Heart left ventricle (tissue), 16 donors: ENCODE measurements at places on chromosomes 2 and 18. TPM values are rescaled to one million over a fixed set of nuclear protein-coding genes. Genes with fewer than 3 reads are reported as not detected.

- no peaks in the 10 kb centered on the region for H3K36me3 ChIP-seq
- peak; percentile 47 for DNase-seq
- no peaks in the 10 kb centered on the region for H3K27me3 ChIP-seq
- H3K4me1 ChIP-seq, result peaks cover 14% of the 10 kb centered on the region
Observed at GRCh38 chr2:234348081-234348480, 148.8 kb downstream of the ARL4C start.

Gene MAP3K20
- total RNA-seq, result 465 TPM

GRCh38 chr2:36664696-36665076 is 31.8 kb upstream of the VIT start:
- H3K4me3 ChIP-seq, result no peak overlapping the region
- H3K36me3 ChIP-seq, result no peaks in the 10 kb centered on the region
- no peak for DNase-seq
- H3K27me3 ChIP-seq, result no peaks in the 10 kb centered on the region
- no peak overlapping the region for H3K27ac ChIP-seq
- H3K4me1 ChIP-seq, result no peaks in the 10 kb centered on the region

Gene TMEFF2
- total RNA-seq, result not detected

DNA sequence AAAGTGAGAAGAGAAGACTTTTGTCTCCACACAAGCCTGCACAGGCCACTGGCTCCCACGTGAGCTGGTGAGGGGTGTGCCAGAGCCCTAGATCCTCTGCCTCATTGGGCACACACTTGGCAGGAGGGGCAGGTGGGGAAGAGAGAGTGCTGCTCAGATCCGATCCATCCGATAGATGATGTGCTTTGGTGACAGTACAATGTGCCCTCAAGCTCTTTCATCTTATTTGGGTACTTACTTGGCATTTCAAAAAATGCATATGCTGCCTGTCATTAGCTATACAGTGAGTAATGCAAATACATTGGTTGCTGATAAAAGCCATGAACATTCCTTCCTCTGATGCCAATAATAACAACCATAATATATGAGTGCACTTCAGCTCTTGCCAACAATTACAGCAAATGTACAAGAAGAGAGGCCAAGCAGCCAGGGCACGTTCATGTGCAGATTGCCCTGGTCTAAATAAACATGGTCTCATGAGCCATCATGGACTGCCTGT is 255.3 kb downstream of the VAPA start:
- H3K4me1 ChIP-seq, result peaks cover 4% of the 10 kb centered on the region
- no peaks in the 10 kb centered on the region for H3K27me3 ChIP-seq
- H3K36me3 ChIP-seq, result no peaks in the 10 kb centered on the region
- H3K27ac ChIP-seq, result no peak overlapping the region
- H3K4me3 ChIP-seq, result no peak overlapping the region

Gene COLEC12
- 8.4 TPM for total RNA-seq

- DNase-seq, result no peak
- peaks cover 56% of the 10 kb centered on the region for H3K36me3 ChIP-seq
- H3K27me3 ChIP-seq, result no peaks in the 10 kb centered on the region
- H3K27ac ChIP-seq, result no peak overlapping the region
- H3K4me1 ChIP-seq, result no peaks in the 10 kb centered on the region
Observed at GRCh38 chr18:26046419-26047077, 43.9 kb downstream of the SS18 start.

- H3K36me3 ChIP-seq, result no peaks in the 10 kb centered on the region
- H3K27me3 ChIP-seq, result no peaks in the 10 kb centered on the region
Observed at GRCh38 chr2:45825001-45825651, 173.7 kb downstream of the PRKCE start.

- DNase-seq, result peak; percentile 25
- no peaks in the 10 kb centered on the region for H3K4me1 ChIP-seq
- H3K27me3 ChIP-seq, result no peaks in the 10 kb centered on the region
- H3K4me3 ChIP-seq, result no peak overlapping the region
- no peaks in the 10 kb centered on the region for H3K36me3 ChIP-seq
- H3K27ac ChIP-seq, result peak overlapping the region; percentile 56
Observed at GRCh38 chr2:74577448-74577847, 22.9 kb downstream of the DOK1 start.

DNA sequence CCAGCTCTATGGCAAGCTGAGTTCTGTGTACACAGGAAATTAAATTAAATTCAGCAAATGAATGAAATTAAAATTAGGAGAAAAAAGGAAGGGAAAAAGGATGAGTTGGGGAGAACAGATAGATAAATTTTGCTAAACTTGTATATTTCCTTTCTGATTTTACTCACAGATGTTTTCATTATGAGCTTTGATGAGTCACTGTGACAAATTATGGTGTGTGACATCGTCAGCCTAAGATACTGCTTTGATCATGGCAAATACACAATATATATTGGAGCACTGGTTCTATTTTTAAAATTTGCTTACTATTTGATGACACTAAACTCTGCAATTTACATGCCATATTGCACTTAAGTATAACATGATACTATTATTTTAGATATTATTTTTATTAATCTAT is 464.6 kb upstream of the SPHKAP start:
- H3K27ac ChIP-seq, result no peak overlapping the region
- DNase-seq, result no peak
- H3K4me1 ChIP-seq, result no peaks in the 10 kb centered on the region
- no peaks in the 10 kb centered on the region for H3K27me3 ChIP-seq
- H3K4me3 ChIP-seq, result no peak overlapping the region
- H3K36me3 ChIP-seq, result no peaks in the 10 kb centered on the region

- H3K36me3 ChIP-seq, result no peaks in the 10 kb centered on the region
- H3K4me1 ChIP-seq, result no peaks in the 10 kb centered on the region
- H3K27ac ChIP-seq, result no peak overlapping the region
- no peaks in the 10 kb centered on the region for H3K27me3 ChIP-seq
- H3K4me3 ChIP-seq, result no peak overlapping the region
Observed at GRCh38 chr2:192413812-192414681, 219.3 kb upstream of the TMEFF2 start.

GRCh38 chr2:9378433-9379390 is 44.6 kb downstream of the ITGB1BP1 start:
- no peaks in the 10 kb centered on the region for H3K36me3 ChIP-seq
- no peaks in the 10 kb centered on the region for H3K4me1 ChIP-seq
- H3K27me3 ChIP-seq, result no peaks in the 10 kb centered on the region

Gene OTX1
- total RNA-seq, result not detected

GRCh38 chr18:62784338-62784965 is 69.1 kb downstream of the PHLPP1 start:
- no peaks in the 10 kb centered on the region for H3K36me3 ChIP-seq
- H3K27me3 ChIP-seq, result no peaks in the 10 kb centered on the region
- DNase-seq, result no peak

GRCh38 chr18:28725876-28726275 is 548.9 kb upstream of the CDH2 start:
- H3K4me1 ChIP-seq, result no peaks in the 10 kb centered on the region
- no peaks in the 10 kb centered on the region for H3K27me3 ChIP-seq
- DNase-seq, result no peak

DNA sequence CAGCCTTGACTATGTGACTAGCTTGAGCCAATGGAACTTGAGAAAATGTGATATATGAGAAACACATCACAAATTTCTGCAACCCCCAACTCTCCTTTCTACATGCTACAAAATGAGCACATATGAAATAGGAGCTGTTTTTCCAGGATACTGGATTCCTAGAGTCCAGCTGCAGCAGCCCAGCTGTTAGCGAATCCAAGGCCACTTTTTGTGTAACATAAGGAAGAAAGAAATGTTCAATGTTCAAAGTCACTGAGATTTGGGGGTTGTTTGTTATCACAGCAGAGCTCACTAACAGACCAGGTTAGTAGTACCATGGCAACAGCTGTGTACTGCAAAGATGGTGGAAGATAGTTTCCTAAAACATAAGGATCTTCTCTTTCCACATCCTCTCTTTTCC is 12.6 kb upstream of the COL6A3 start:
- no peak overlapping the region for H3K27ac ChIP-seq
- H3K27me3 ChIP-seq, result no peaks in the 10 kb centered on the region
- no peaks in the 10 kb centered on the region for H3K36me3 ChIP-seq
- no peaks in the 10 kb centered on the region for H3K4me1 ChIP-seq
- no peak for DNase-seq
- no peak overlapping the region for H3K4me3 ChIP-seq

- no peaks in the 10 kb centered on the region for H3K27me3 ChIP-seq
- H3K36me3 ChIP-seq, result no peaks in the 10 kb centered on the region
- no peak for DNase-seq
- H3K4me1 ChIP-seq, result peaks cover 4% of the 10 kb centered on the region
Observed at GRCh38 chr18:75868031-75868430, 440.5 kb upstream of the SMIM21 start.

Gene CYRIA
- total RNA-seq, result 3.0 TPM

GRCh38 chr2:186903216-186903615 is 54.2 kb upstream of the ZSWIM2 start:
- H3K27ac ChIP-seq, result no peak overlapping the region
- no peak for DNase-seq
- H3K4me3 ChIP-seq, result no peak overlapping the region

DNA sequence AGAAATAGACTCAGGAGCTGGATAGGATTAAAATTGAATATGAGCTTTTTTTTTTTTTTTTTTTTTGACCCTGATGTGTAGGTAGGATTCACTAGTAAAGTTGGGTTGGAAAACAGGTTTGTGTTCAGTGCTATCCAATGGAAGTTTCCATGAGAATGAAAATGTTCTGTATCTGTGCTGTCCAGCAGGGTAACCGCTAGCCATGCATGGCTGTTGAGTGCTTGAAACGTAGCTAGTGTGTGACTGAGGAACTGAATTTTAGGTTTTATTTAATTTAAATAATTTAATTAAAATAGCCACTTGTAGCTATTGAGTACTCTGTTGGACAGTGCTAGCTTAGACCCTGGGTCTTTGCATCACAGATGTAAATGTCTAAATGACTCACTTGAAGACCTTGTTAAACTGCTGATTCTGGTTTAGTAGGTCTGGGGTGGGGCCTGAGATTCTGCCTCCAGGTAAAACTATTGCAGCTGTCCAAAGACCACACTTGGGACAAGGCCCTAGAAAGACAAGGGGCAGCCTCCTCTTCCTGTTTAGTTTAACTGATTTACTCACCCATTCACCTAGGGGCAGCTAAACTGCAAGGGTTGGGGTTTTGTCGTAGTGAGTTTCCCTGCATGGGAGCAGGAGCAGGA is 84.7 kb upstream of the STON1 start:
- DNase-seq, result no peak
- H3K36me3 ChIP-seq, result peaks cover 6% of the 10 kb centered on the region
- no peak overlapping the region for H3K27ac ChIP-seq
- peaks cover 27% of the 10 kb centered on the region for H3K4me1 ChIP-seq
- H3K27me3 ChIP-seq, result no peaks in the 10 kb centered on the region
- H3K4me3 ChIP-seq, result no peak overlapping the region

DNA sequence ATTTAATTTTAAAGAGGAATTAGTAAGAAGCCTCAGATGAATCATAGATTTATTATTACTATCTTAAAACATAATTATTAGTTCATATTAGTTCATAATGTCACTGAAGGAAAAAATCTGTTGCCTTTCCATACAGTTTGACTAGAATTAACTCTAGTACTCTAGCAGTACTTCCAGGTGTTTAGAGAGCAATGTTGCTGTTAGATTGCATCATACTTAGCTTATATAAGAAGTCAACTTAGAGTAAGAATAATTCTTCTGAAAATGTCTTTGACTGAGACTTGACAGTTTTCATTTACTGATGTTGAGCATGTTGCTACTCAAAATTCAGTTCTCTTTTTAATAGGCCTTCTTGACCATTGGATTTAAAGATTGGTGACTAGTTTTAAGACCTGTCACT is 4.7 kb downstream of the RAB3GAP1 start:
- H3K4me1 ChIP-seq, result peaks cover 63% of the 10 kb centered on the region
- H3K4me3 ChIP-seq, result no peak overlapping the region
- no peaks in the 10 kb centered on the region for H3K27me3 ChIP-seq

- no peak for DNase-seq
- no peak overlapping the region for H3K4me3 ChIP-seq
- H3K27ac ChIP-seq, result no peak overlapping the region
- H3K36me3 ChIP-seq, result no peaks in the 10 kb centered on the region
- H3K4me1 ChIP-seq, result no peaks in the 10 kb centered on the region
Observed at GRCh38 chr18:61132031-61132430, 201.2 kb upstream of the CDH20 start.

GRCh38 chr2:234467289-234467688 is 29.6 kb downstream of the ARL4C start:
- H3K27me3 ChIP-seq, result no peaks in the 10 kb centered on the region
- H3K36me3 ChIP-seq, result no peaks in the 10 kb centered on the region
- no peak for DNase-seq
- no peak overlapping the region for H3K27ac ChIP-seq

Gene FAP
- 3.9 TPM for total RNA-seq

Gene DTYMK
- 14.1 TPM for total RNA-seq

Gene MC5R
- not detected for total RNA-seq

Gene GKN1
- total RNA-seq, result not detected

- H3K36me3 ChIP-seq, result no peaks in the 10 kb centered on the region
- no peak for DNase-seq
- no peak overlapping the region for H3K4me3 ChIP-seq
- H3K27ac ChIP-seq, result no peak overlapping the region
- H3K4me1 ChIP-seq, result peaks cover 9% of the 10 kb centered on the region
Observed at GRCh38 chr2:176514805-176515500, 245.7 kb downstream of the MTX2 start.

Gene DNAH7
- 0.42 TPM for total RNA-seq

- no peaks in the 10 kb centered on the region for H3K36me3 ChIP-seq
- H3K4me3 ChIP-seq, result no peak overlapping the region
- H3K4me1 ChIP-seq, result no peaks in the 10 kb centered on the region
- no peak for DNase-seq
Observed at GRCh38 chr2:183678908-183679307, 554.7 kb downstream of the NUP35 start.

DNA sequence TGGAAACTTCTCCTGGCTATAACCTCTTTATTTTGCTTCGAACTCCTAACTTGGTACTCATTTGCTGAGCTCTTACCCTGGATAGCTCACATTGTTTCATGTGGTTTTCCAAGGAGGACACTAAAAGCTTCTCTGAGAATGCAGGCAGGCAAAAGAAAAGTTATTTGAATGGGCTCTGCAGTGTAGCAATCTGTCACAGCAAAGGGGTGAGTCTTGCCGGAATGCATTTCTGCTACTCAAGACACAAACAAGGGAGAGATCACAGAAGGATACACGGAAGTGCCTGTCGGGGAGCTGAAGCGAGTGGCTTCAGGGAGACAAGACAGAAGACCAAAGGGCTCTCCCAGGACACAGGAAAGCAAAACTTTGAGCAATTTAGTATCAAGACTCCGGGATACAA is 265.4 kb downstream of the SS18 start:
- no peak overlapping the region for H3K4me3 ChIP-seq
- DNase-seq, result no peak
- H3K36me3 ChIP-seq, result no peaks in the 10 kb centered on the region
- H3K27me3 ChIP-seq, result no peaks in the 10 kb centered on the region
- no peak overlapping the region for H3K27ac ChIP-seq
- H3K4me1 ChIP-seq, result no peaks in the 10 kb centered on the region

DNA sequence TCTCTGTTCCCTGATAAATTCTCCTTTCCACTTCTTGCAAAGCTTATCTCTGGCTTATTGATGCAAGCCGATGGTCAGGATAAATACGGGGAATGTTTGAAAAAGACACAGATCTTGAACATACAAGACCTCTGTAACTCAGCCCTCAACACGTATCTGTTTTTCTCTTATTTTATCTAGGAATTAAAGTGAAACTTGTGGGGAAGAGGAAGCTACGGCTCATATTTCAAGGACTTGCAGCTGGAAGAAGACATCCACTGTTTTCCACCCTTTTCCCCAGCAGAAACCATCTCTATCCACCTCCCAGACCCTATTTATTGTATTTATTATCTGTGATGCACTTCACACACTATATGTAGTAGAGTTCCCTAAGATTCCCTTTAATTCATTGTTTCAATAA is 98.4 kb upstream of the TANK start:
- no peak overlapping the region for H3K4me3 ChIP-seq
- DNase-seq, result no peak
- no peaks in the 10 kb centered on the region for H3K36me3 ChIP-seq
